ENCODE measurements at places on chromosomes 3 and 15.
A peak's percentile ranks its signal among the peaks of the same experiment; 100 is the strongest.

GRCh38 chr15:51353976-51354375 is 12.5 kb downstream of the GLDN start:
- no peak for DNase-seq

DNA sequence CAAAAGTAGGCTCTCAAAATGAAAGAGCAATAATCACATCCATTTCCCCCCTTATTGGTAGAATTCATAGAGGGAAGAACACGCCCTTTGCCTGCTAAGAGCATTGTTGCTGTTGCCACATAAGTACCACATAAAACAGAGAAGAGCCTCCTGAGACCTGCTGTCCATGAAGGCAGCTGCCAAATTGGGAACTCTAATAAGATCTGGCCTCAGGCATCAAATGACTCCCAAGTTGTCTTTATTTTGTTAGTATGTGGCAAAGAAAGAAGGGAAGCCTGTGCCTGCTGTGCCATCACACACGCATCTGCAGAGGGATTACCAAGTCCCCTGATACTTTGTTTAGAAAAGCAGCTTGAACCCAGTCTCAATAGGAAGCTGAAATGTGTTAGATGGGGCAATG is 23.9 kb downstream of the VGLL3 start:
- no peak for DNase-seq

- DNase-seq = peak; percentile 34
Measured at GRCh38 chr15:68186671-68187397, 18.3 kb downstream of the CALML4 start.

- no peak for DNase-seq
Measured at GRCh38 chr3:115169808-115170207, 22.7 kb upstream of the ZBTB20 start.

DNA sequence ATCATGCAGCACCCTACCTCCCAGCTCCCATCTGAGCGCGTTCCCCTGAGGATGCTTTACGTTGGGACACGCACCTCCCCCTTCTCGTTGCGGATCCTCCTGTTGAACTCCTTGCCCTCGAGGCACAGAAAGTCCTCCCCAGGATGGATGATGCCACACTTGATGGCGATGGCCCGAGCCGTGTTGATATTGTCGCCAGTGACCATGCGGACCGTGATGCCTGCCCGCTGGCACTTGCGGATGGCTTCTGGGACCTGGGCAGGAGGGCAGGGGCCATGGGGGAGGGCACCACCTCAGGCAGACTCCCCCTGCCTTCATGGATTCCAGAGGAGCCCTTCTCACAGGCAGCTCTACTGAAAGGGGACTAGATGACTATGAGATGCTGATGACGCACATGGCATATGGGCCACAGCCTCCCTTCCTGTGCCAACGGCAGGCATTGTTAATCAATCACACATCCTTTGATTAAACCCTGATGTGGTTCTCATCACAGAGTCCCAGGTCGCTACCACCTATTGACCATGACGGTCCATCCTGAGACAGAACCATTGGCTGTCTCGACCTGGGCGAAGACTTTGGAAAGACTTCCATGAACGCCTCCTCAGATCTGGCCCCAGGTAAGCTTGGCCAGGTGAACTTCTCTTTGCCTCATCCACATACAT is 29.5 kb upstream of the SEC13 start:
- DNase-seq = no peak

- no peak for DNase-seq
Measured at GRCh38 chr3:4838621-4839022, 140.6 kb upstream of the BHLHE40 start.
